ENCODE measurements at places on chromosomes 12 and 14.

- DNase-seq = no peak
Observed at GRCh38 chr12:71186571-71187288, 28.9 kb upstream of the TSPAN8 start.

DNA sequence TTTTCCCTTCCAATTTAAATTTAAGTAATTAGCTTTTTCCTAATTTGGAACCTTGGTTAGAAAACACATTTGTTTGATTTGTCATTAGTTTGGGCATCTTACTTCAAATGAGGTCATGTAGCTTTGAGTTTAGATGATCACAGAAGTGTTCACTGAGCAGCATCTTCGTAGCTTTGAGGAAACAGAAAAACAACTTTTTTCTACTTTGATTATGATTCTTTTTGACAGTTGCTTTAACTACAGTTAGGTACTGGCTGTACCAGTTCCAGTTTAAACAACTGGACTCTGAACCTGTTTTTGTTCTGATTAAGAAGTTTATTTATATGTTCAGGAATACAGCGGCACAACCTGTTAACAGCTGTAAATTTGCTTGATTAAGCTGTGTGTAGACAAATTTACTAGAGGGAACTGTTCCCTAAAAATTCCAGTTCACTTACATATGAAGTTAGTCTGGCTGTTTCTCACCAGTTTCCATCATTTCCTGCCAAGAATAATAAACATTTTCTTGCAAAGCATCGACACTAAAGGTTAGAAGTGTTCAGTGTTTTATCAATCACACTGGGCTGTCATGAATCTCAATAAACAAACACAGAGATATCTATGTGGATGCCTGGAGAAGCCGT is 191.9 kb downstream of the RAD51B start:
- DNase-seq = no peak

DNA sequence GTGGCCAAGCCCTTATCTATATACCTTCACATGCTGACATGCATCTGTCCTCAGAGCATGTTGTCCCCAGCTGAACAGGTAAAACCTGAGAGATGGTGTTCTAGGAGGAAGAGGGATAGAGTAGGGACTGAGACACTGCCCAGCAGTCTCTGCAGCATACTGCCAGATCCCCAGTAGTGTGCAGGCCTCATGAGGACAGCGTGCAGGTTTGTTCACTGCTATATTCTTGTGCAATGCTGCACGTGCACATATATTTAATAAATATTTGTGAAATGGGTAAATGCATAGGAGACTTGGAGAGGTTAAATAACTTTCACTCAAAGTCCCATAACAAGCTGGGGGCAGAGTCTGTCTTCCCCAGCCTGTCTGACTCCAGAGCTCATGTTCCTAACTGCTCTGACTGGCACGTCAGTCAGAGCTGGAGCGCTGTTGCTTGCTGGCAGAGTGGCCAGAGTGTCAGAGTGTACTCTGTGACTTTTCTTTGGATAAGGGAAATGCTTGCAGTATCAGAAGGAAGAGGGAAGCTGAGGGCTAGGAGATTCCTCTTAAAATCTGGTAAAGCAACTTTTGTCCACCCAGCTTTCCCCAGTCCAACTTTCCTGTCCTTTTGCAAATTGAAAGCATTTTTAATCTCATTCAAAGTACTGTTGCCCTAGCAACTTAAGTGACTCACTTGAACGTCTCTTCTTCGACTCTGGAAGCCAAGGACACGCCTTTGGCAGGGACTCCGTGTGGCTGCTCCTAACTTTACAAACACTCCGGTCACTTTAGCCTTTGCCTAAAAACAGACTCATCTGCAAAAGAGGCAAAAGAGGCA is 14.9 kb upstream of the POLR3B start:
- DNase-seq = no peak

- DNase-seq = no peak
Observed at GRCh38 chr14:19775587-19775986, 2.3 kb downstream of the OR4M1 start.

- no peak for DNase-seq
Observed at GRCh38 chr14:71250791-71251190, 343.5 kb downstream of the PCNX1 start.

DNA sequence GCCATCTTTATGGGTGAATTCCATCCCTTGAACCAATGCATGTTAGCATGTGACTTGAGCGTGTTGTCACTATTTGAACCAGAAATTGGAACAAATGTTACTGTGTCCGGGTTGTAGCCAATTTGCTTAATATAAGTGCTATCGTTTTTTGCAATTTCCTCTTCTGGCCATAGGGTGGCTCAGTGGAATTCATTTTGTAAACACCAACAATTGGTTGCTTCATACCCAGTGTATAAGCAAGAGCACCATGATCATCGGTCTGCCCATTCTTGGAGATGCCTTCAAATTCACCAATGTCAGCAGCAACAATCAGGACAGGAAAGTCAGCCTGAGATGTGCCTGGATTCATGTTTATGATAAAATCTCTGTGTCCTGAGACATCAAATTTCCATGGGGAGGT is 5.0 kb upstream of the NEDD1 start:
- DNase-seq = no peak

DNA sequence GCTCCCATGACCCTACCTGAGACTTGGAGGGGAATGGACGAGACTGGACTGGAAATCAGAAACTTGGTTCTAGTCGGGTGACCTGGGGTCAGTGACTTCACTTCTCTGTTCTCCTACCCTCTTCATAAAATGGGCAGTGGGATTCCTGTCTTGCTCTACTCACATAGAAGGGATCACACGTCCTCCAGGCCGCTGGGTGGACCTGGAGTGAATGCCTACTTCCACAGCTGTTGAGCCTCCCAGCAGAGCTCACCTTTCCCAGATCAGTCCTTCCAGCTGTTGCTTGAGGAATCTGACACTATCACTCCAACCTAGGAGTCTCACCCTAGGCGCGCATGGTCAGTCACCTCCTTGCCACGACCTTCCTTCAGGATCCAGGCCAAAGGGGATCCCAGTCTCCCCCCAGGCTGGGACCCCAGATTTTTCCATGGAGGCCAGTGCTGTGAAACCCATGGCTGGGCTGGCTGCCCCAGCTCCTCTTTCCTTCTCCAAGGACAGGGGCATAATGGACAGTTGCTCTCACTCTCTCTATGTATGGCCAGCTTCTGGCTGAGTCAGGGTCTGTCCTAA is 637 bp downstream of the ACVRL1 start:
- no peak for DNase-seq

Data from NCI-H187 (cell line).